ENCODE measurements at places on chromosomes 12 and 14.
A peak's percentile ranks its signal among the peaks of the same experiment; 100 is the strongest.

DNA sequence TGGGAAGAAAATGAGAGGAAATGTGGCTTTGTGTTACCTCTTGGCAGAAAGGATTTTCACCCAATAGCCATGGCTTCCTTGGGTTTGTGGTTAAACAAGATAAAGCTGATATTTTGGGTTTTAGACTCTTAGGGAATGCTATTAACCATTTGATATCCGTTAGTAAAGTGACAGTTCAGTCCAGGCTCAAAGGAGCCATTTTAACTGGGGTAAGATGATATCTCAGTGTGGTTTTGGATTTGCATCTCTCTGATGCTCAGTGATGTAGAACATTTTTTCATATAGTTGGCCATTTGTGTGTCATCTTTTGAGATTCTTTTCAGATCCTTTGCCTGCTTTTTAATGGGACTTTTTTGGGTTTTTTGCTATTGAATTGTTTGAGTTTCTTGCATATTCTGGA lies 30.1 kb downstream of the IFT43 start:
- DNase-seq = no peak

GRCh38 chr14:42565556-42565955 lies 958.9 kb downstream of the LRFN5 start:
- DNase-seq = no peak

- no peak for DNase-seq
Measured at GRCh38 chr14:105541218-105541875, 15.0 kb downstream of the TMEM121 start.

DNA sequence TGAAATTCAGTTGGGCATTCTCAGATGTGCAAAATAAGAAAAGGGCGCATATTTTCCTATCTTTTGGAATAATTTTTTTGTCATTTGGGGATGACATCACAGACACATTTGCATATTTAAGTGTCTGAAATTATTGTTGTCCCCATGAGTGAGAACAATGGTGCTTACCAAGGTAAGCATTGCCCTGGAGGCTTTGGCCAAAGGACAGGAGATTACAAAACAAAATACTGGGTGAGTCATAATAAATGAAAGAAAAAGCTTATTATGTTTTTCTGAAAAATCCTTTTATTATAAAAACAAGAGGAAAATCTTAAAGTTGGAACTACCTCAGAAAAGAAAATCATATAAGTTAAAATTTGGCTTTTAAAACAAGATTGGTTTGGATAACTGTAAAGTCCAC lies 254.9 kb downstream of the BTG1 start:
- no peak for DNase-seq

DNA sequence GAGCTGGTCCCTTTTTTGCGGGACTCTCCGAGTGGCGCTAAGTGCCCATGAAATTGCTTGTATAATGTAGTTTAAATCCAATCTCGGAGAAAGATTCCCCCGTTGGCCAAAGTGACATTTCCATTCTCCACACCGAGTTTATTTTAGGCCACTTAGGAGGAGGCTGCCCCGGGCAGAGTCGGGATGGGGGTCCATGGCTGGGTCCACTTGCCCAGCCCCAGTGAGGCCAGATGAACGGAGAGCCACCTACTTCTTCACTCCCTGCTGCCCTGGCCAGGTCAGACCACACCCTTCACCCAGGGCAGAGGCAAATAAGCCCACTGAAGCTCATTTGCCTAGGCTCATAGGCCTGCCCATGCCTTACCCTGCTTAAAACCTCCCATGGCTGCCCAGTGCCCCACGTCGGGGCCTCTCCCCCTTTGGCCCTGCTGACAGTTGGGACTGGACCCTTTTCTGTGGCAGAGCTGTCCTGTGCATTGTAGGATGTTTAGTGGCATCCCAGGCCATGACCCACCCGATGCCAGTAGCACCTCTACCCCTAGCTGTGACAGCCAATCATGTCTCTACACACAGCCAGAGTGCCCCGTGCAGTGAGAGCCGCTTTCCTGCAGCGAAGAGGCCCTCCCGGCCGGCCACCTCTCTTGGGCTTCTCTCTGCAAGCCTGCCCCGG lies 51.3 kb downstream of the FAM222A start:
- DNase-seq = peak; percentile 31

DNA sequence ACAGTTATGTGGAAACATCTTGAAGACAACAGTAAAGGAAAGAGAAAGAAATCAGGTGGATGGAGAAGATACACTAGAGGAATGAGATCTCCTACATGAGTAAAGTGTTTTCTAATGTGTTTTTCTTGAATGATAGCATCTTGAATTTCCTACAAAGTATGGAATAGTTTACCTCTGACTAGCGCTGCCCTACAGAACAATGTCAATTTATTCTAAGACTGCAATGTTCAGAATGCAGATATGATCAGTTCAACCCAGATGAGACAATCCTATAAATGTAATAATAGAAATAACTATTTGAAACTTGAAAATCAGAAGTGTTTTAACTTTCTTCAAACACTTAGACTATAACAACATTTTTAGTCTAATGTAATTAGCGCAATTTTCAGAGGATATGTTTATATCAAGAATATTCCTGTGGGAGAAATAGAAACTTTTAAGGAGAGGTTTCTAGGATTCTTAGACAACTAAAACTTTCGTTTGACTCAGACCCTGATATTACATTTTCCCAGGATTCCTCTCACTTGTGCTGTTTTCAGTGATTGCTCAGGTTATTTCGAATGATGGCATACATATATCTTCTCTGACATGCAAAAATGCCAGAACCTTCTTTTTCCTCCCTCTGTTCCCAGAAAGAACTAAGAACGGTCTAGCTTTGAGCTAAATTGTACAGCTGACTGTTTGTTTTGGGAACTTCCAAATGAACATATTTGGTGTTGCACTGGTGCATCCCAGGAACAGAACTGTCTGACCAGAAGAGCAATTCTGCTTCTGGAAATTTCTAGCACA lies 1017.4 kb downstream of the DIO2 start:
- no peak for DNase-seq

GRCh38 chr14:65555358-65555757 lies 142.8 kb downstream of the FUT8 start:
- DNase-seq = no peak

GRCh38 chr12:75578546-75578945 lies 67.1 kb upstream of the KRR1 start:
- DNase-seq = no peak

DNA sequence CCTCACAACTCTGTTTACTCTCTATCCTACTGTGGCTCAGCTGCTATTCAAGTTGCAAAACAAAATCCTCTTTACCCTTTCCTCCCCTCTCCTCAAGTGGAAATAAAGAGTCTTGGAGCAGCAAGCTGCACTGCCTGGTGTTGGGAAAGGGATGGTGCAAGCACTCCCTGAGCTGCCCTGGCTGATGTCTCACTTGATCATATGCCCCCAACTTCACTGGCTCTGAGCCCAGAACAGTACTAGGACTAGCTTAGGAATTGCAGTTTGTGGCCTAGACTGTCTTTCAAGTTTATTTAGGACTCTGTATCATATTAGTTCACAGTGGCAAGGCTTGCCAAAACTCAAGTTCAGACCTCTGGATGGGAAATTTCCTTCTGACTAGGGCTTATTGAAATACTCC lies 1683.8 kb upstream of the SEL1L start:
- DNase-seq = no peak

GRCh38 chr14:94322648-94323570 lies at the start of gene SERPINA6:
Gene SERPINA6 (minus strand): TSS chr14:94323336. CDS start chr14:94314648, 8,688 bp downstream.
- DNase-seq = peak; percentile 52

GRCh38 chr12:56128670-56129205 lies 671 bp downstream of the ESYT1 start:
- no peak for DNase-seq

- no peak for DNase-seq
Measured at GRCh38 chr12:67609226-67609870, 39.2 kb upstream of the DYRK2 start.

DNA sequence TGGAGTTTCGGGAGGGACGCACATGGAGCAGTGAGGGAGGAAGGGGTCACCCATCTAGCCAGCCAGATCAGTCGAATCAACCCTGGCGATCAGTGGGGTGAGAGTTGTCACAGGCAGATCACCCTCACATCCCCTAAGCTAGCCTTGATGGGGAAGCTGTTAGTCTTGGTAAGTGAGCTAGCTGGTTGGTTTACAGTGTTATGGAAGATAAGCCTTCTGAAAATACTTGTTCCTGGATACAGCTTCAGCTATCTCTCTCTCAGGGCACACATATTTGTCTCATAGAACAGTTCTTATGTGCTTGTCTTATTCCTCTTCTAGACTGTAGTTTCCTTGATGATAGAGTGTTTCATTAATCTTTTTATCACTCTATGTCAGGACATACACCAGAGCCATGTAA lies 26.2 kb upstream of the MANSC4 start:
- DNase-seq = no peak

- DNase-seq = no peak
Measured at GRCh38 chr12:56683-57346, 9.8 kb upstream of the IQSEC3 start.

GRCh38 chr12:15662983-15663659 lies 126.1 kb downstream of the EPS8 start:
- DNase-seq = no peak

DNA sequence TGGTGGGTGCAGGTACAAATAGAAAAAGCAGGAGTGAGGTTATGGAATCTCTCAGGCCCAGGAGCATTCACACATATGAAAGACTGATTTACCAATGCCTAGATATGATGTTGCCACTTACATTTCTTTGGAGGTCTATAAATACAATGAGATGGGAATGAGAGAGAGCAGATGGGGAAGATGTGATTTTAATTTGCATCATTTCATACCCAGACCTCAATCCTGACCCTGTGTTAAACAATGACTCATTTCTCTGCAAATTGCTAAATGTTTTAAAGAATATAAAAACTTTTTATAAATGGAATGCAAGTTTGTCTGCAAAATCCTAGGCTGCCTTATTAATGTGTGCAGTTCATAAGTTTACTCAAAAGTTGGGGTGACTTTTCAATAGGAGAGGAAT lies 38.6 kb upstream of the GNG2 start:
- DNase-seq = no peak

DNA sequence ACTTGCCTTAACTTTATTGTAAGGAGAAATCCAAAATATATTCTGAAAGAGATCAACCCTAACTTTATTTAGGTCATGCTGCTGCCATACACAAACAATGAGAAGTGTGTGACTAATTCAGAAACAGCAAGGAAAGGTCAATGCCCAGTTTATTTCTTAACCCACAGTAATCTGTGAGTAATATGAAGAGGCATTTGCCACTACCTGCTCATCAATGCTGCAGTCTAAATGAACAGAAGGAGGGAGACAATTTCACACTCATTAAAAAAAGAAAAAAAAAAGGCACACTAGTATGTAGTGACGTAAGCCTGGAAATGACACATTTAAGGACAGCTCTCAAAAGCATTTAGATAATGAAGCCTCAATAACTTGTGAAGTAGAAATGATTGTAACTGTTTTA lies 90.5 kb upstream of the FOXN3 start:
- DNase-seq = no peak

DNA sequence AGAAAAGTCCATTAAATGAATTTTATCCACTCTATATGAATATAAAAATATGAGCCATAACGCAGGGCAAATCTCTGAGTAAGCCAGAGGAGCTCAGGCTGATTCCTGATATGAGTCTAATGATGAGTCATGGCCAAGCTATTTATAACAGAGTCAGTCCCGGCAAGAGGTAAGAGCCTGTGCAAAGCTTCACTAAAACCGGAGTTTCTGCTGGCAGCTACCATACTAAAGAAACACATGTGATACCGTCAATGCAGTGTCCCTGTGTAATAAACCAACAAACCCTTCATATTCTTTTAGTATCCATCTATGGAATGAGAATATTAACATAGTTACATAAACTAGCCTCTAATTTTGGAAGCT lies 319.4 kb downstream of the KCNC2 start:
- DNase-seq = no peak

GRCh38 chr12:126588586-126589249 lies 1523.5 kb downstream of the AACS start:
- DNase-seq = no peak

DNA sequence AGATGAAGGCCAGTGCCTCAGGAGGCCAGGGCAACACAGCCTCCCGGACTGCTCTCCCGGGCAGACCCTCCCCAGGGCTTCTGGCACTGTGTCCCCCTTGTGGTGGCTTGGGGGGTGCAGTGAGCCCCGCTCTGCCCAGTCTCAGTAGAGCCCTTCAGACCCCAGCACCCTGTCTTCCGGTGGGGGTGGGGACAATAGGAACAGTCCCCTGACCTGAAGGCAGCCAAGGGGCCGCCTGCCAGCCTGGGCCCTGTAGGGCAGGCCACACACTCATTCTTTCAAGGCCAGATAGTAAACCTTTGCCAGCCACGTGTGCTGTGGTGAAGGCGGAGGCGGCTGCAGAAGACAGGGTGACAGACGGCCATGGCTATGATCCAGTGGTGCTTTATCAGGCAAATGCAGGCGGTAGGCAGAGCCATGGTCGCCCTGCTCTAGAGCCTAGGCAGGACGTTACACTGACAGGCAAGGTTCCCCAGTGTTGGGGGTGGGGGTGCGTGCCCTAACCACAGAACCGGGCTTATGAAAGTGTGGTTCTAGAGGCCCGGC lies 15.0 kb downstream of the ZFYVE21 start:
- peak; percentile 82 for DNase-seq
